ENCODE measurements at places on chromosomes 1 and 21.

DNA sequence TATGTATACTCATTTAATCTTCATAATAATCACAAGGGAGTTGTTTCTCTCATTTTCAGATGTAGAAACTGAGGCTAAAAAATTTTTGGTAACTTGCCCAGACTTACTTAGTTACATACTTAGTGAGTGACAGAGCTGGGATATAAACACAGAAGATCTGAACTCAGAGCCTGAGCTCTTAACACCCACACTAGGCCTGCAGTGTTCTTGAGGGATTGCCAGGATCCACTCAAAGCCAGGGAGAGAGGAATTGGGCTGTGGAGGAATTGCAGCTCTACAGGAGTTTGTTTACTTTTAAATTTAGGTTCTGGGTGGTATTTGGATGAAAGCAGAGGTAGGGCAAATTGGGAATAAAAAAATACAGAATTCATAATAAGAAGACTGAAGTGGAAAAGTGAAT is 515.1 kb upstream of the PLXNA2 start:
- DNase-seq = no peak

- DNase-seq = no peak
Measured at GRCh38 chr1:49424782-49425181, 599.0 kb downstream of the AGBL4 start.

- no peak for DNase-seq
Measured at GRCh38 chr1:40039245-40039756, 1.2 kb upstream of the CAP1 start.

DNA sequence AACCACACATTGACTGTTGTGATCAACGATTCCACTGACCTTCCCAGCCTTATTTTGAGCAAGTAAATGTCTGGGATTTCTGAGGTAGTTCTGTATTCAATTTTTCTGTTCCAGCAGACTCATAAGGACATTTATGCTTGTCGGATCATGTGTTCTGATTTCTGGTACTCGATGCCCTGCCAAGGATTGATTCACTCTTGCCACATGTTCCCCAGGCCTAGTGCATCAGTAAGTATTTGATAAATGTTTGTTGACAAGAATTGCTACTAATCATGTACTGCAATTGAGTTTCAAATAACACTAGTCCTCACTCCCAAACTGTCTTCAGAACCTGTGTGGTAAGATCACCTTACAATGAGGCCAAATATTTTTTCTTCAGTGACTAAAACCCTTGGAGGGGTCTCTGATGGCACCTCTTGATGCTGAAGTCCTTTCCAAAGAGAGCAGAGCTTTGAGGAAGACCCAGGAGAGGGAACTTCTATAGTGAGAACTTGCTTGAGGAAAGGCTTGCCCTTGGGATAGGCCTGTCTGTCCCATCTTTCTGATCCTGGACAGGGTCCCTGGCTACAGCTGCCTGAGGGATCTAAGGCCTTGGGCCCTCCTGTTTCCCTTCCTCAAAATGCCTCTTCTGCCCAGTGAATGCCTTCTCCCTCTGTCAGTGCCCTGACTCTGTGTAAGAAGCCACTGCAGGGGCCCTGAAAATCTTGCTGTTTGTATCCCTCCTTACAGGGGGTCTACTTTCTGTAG is 115.8 kb upstream of the FAM78B start:
- no peak for DNase-seq

DNA sequence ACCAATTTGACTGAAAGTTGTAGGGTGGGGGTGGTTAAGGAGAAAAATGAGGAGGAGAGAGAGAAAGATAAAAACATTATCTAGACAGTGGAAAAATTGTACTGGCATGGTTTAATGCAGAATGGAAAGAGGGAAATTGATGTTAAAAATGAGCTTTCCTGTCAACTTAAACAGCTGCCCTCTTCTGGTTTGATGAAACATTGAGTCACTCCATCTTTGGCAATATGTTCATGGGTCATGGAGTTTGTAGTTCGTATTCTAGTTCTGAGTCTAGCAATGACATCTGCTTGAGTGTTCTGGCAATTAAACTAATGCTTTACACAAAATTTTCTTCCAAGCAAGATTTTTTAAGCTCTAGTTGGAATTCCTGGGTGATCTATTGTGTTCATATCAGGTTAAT is 9.6 kb downstream of the ZNF648 start:
- DNase-seq = no peak

GRCh38 chr1:116874733-116875249 is 34.9 kb upstream of the PTGFRN start:
- DNase-seq = no peak

- DNase-seq = no peak
Measured at GRCh38 chr21:16422702-16423101, 692.9 kb downstream of the USP25 start.

DNA sequence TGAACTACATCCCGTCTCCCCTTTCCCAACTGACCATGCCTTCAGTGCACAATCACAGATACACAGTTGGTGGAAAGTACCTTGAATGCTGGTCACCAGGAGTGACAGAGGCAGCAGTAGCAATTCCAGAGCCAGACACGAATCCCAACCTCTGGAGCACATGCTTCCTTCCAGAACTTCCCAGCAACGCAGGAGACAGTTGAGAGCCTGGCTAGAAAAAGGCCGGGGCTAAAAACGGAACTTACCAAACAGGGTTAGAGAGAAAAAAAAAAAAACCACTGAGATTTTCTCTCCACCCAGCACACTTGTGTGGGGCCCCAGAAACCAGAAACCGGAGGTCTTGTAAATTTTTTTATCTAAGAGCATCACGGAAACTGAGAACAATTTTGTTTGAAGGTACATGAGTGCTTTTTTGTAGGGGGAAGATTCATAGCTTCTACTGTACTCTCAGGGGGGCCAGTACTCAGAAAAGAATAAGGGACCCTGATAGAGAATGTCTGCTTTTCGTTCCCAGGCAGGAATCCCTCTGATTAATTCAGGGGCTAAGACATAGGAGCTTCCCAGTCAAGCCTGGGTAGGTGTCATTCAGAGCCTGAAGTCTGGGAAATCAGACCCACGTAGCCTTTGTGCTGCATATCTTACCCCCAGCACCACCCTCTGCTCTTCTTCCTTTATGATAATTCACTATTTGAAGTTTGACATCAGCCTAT is at the start of gene CD48:
Gene CD48 (minus strand): TSS at position 221 of the 710 bp plus-strand sequence. CDS start 59 bp downstream, at position 162.
- DNase-seq = no peak

GRCh38 chr1:232579958-232580941 is 49.7 kb downstream of the SIPA1L2 start:
- no peak for DNase-seq

GRCh38 chr1:16266411-16267118 is 29.6 kb upstream of the CPLANE2 start:
- DNase-seq = peak; percentile 28

GRCh38 chr1:169844941-169845608 is 48.6 kb downstream of the SCYL3 start:
- no peak for DNase-seq

DNA sequence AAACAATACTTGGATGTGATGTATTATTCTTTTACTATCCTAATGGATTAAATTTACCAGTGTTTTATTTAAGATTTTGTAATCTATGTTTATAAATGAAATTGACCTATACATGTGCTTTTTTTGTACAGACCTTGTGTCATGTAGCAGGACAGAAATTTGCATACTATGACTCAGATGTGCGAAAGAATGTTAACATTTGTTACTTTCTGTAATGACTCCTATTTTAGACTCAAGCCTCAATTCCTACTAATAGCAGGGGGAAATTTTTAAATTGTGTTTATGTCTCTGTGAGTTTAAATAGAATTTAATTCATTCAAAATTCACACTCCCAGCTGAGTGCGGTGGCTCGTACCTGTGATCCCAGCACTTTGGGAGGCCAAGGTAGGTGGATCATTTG is 21.8 kb upstream of the RIMKLA start:
- no peak for DNase-seq

DNA sequence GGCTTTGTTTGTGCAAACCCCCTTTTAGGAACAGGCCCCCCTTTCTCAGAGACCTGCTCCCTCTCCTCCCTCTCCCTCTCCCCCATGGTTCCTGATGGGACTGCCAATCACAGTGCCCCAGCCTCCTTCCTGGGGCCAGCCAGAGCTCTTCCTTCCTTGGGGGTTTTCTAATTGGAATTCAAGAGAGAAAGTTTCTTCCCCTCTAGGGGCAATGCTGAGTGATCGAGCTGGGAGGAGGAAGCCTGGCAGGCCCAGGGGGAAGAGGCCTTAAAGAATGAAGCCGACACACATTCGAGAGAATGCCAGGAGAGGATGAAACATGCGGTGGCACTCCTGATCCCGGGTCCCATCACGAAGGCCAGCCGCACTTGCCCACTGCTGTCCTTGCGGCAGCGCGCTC is 21.3 kb upstream of the COL16A1 start:
- DNase-seq = no peak

DNA sequence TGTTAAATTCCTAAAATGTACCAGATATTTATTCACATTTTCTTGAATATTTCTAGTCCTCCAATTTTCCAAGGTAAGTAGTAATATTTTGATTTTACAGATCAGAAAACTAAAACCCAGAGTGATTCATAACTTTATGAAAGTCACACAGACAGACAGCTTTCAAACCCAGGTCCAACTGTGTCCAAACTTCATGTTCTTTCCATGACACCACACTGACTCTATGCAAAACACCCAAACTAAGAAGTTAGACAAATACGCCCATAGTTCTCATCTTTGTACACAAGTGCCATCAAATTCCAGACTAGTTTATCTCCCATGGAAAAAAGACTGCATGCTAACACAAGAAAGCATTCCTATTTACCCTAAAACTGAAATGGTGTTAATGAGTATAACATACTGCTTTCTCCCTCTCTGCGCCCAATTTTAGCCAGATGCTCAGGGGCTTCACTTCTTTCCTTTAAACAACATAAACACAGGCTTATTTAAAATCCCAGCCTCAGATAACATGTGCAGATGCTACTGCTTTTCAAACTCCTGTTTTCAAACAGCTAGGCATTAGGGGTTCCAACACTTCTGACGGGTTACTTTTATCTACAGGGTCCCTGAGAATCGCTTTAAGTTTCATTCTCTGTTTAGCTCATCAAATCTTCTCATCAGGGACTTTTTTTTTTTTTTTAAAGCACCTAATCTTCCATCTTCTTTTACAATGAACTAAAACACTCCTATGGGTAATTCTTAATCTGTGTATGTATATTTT is 44.6 kb downstream of the WASF2 start:
- no peak for DNase-seq

DNA sequence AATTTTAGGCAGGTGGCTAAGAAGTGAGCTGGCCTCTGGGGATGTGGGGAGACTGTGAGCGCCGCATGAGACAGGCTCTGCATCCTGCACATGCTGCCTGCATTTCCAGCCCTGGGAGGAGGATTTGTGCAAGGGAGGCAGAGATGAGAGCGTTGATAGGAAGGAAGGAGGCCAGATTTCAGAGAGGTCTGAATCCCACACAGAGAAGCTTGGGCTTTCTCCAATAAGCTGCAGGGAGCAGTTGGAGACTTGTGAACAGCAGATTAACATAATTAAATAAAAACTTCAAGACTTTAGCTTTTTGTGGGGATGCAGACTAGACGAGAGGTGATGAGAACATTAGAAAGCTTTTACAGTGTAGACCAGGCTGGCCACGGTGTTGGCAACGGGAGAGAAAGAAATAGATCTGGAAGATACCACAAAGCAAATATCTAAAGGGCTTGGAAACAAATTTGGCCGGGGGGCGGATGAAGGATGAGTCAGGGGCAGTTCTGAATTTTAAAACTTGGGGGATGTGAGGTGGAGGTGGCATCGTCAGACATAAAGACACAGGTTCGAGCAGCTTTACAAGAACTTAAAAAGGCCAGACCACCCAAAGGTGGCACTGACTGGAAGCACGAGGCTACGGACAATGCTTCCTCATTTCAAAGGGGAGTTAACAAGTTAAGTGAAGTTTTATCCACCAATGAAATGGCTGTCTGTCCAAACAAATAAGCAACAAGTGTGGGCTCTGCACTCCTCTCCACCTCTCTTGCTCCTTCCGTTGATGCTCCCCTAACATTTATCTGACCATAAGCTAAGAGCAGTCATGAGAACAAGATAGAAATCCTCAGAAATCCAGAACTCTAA is 57.0 kb downstream of the HIVEP3 start:
- no peak for DNase-seq

DNA sequence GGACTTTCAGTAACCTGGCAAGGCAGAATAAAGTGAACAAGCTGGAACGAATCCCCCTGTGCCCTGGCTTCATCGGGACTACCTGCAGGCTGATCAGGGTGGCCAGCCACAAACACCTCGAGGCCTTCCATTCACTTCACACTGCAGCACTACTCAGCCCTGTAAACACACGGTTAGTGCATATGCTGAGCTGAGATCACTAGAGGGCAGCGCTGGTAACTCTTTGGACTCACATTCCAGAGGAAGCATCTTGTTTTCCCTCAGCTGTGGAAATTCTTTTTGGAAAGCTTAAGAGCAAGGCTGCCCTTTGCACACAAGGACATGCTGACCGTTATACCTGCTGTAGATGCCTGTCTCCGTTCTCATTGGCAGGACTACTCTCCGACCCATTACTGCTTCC is 32.1 kb downstream of the PCSK9 start:
- DNase-seq = peak; percentile 79

DNA sequence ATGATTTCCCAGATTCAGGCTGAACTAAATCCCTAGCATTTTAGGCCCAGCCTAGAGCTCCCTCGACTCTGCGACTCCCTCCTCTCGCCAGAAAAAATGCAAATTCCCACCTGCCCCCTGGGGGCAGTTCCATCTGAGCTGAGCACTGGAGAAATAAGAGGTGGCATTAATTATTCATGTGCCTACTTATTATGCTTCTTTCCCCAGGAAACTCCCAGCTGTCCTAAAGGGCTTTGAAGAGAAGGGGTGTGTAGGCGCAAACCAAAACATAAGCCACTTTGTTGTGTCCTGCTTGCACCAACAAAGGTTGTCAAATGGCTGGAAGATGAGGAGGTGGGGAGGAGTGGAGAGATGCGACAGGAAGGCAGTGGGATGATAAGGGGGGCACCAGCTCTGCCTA is 41.4 kb upstream of the GOLT1A start:
- DNase-seq = peak; percentile 72

DNA sequence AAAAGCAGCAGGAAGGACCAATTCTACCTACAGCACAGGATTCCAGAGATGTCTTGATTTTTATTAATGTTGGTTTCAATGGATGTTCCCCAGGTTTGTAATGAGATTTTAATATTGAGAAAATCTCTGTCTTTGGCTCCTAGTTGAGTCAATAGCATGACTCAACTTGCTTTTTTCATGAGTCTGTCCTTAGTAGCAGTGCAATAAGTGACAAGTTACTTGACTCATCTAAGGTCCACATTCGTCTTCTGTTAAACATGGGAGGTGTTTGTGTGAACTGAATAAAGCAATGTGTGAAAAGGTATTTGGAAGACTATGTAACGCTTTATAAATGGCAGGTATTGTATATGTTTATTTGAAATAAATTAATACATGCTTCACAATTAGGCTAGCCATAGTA is 645.0 kb upstream of the PTBP2 start:
- no peak for DNase-seq

GRCh38 chr1:234760303-234760723 is 150.3 kb upstream of the IRF2BP2 start:
- DNase-seq = no peak

DNA sequence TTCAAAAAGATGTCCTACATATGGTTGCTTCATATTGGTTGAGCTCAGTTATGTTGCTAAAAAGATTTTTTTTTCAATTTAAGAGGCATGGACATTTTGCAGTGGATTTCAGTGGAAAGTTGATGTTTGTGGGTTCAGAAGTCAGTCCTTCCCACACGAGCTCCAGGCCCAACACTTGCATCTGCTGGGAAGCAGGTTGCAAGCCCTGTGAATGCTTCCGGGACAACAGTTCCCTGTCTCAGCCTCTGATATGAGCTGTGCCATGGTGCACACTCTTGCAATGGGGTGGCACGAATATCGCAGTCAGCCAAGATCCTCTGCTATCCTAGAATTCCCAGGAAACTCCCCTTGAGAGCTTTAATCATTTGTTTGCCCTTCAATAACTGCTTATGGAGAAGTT is 30.3 kb upstream of the ABCG1 start:
- DNase-seq = no peak

GRCh38 chr21:37339552-37339939 is 27.0 kb upstream of the DYRK1A start:
- DNase-seq = no peak
